ENCODE measurements at places on chromosomes 4 and X.

GRCh38 chr4:71009086-71009485 lies 15.6 kb downstream of the DCK start:
- DNase-seq = no peak

DNA sequence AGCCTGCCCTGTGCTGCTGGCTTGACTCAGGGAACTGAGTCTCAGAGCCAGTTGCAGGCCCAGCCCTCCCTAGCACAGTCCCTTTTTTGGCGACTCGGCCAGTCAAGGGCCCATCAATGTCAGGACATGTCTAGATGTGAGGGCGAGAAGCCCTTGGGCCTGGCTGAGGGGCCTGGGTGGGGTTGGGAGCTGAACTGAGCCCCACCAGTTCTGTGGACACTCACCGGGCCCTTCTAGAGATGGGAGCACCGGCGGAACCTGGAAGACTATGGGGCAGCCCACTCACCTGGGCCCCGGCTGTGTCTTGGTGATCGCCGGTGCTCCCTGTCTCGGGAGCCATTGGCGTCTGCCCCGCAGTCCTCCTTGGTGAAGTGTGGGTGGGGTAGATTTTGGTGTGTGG lies 245.9 kb downstream of the AFAP1 start:
- no peak for DNase-seq

- no peak for DNase-seq
These were observed 291.7 kb downstream of the KCNIP4 start for GRCh38 chr4:21656832-21657231.

GRCh38 chr4:145843639-145844038 lies 95.0 kb downstream of the ZNF827 start:
- DNase-seq = no peak

DNA sequence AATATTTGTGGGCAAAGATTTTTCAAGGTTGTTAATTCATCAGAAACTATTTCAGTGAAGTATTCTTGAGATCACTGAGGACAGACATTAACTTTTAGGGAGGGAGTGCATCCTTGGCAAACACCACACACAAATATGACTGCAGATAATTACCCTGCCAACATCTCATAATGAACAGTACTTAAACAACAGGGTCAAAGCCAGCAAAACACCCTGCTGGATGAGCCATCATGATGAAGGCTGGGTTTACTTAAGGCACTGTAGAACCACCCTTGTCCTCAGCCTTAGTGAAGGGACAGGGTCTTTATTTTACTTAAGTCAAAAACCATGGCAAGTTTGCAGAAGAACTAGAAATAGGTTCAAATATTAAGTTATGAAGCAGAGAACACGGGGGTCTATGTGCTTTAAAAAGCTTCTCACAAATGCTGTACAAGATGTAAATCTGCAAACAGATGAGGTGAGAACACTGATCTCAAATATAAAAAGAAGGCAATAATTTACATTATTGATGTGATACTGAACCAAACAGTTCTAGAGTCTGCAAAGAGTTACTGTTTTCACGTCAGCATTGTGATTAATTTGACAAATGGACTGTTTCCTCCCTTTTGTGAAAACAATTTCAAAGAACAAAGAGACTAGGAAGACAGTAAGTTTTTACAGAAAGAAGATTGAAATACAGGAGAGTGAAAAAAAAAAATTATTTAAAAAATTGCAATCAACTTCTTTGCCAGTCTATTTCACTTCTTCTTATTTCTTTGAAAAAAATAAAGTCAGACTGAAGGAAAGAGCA lies 28.2 kb downstream of the TAPT1 start:
- no peak for DNase-seq

DNA sequence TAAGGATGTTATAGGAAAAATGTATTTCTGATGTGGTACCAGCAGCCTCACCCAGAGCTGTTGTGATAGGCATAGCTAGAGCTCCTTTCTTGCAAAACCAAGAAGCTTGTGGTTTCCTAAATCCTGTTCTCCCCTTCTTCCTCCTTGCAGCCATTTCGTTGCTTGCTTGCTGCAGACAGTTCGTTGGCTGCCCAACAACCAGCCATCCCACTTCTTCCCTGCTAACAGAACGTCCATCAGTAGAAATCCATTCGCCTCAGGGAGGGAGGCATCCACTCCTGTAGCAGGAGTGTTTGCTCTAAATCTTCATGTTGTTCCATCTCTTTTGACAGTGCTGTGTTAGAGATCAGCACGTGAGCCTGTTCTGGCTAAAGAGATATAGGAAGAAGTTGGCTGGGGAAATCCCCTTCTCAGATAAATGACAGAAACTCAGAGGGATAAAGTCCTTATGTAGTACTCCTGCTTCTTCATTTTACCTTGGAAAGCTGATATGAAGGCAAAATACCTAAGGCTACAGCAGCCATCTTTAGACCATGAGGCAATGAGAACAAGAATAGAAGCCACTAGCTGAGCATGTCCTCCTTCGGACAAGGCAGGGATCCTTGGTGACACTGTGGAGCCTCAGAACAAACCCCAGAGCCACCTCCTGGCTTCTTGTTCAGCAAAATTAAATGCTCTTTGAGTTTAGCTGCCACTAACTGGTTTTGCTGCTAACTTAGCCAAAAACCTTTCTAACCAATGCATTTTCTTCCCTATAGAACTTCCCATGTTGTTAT lies 68.4 kb upstream of the RELL1 start:
- DNase-seq = no peak

DNA sequence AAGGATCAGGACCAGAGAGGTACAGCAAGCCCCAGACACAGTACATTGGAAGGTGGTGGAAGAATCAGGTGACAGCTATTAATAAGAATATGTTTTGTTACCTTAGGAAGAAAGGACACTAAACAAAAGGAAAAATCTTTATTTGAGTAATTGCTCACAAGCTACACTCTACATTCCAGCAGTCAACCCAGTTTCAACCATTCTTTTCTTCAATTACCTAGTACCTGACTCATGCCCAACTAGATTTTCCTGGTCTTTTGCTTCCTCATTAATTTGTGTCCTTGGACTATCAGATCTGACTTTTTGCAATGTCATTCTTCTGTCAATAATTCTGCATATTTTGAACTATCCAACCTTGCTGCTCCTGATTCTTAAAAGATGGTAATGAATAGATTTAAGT lies 22.5 kb upstream of the GLRA2 start:
- DNase-seq = no peak

Measured in DMS153 (cell line).